ENCODE measurements at places on chromosomes 3 and 15.

DNA sequence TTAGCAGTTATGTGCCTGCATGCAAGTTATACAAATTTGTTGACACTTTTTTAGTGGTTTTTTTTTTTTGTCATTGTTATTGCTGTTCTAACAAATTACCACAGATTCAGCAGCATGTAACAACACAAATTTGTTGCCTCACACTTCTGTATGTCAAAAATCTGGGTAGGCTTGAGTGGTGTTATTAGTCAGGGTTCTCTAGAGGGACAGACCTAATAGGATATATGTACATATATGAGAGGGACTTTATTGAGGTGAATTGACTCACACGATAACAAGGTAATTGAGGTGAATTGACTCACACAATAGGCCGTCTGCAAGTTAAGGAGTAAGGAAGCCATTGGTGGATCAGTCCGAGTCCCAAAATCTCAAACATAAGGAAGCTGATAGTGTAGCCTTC, 15.0 kb upstream of the PLSCR1 start:
- DNase-seq, result no peak

- no peak for DNase-seq
Observed at GRCh38 chr3:156525808-156526207, 29.1 kb downstream of the SSR3 start.

- DNase-seq, result no peak
Observed at GRCh38 chr15:50140983-50141382, 21.9 kb upstream of the ATP8B4 start.

DNA sequence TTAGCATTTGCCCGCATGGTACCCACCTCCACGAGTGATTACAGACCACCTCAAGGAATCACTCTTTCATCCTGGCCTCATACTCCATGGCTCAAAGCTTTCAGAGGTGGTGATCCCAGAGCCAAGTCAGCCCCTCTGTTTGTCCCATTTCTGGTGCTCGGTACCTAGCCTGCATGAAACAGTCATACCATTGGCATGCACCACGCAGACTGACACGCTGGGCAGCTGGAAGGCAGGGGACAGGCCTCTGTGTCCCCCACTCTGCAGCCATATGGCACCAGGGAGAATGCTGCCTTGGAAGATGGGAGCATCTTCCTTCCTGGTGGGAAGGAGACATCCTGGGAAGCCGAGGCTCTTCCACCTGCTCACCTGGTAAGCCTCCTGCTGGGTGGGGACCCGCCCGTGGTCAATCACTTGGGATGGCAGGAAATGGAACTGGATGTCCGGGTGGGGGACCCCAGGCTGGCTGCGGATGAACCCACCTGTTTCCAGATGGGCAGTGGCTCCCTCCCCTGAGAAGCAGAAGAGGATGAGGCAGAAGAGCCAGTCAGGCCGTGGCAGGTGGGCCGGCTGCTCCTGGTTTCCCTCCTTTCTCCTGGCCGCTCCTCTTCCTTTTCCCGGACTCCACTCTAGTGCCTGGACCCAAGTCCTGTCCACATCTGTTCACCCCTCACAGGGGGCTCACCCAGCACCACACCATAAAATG, 26.9 kb downstream of the CHDH start:
- DNase-seq, result no peak

- DNase-seq, result no peak
Observed at GRCh38 chr3:143511174-143511879, 336.9 kb downstream of the SLC9A9 start.

GRCh38 chr3:15955968-15956367, 158.2 kb upstream of the ANKRD28 start:
- DNase-seq, result no peak

DNA sequence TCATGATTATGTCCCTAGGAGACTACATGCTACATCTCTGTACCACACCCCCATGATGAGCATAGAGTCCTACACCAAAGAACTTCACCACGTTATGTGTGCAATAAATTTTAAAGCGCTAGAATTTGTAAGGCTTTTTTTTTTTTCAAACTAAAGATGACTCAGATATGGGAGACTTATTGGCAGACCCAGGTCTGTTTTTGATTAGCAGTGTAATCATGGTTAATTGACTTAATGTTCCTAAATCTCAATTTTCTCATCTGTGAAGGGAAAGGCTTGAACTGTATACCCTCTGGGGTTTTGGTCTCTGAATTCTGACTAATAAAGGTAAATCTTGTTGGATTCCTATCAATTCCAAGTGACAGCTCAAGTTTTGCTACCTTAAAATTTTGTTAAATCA, 26.4 kb downstream of the ABI3BP start:
- no peak for DNase-seq

GRCh38 chr3:149751551-149751950, 738 bp downstream of the COMMD2 start:
- DNase-seq, result no peak

DNA sequence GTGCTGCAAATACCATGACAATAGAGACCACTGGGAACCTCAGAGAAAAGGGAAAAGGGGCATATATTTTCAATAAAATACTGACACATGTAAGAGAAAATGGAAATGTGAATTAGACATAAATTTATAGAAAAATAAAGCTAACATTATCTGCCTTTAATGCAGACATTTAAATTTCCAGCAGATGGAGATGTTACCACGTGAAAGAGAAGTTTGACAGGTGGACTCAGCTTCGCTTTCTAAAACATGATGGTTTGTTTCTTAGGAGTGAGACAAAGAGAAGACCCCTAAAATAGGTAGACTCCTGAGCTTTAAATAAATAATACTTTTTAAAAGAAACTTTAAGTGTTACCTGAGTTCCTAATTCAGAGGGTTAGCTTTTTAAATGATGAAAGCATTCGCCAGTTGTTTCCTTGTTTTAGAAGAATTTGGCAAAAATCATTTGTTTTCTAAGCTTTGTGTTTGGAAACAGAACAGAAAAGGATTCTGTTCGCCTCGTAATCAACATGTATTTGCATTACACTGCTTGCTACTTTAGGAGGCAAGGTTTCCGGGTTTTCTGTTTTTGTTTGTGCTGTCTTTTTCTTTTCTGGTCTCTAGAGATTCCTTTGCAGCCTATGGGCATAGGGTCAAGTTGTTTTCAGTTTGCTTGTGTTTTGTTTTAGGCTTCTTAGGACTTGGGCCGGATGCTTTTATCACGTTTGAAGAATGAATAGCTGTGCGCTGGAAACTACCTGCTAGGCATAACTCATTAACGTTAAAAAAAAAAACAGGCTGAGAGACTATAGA, 271.4 kb downstream of the THSD4 start:
- DNase-seq, result no peak

GRCh38 chr3:13108861-13109260, 35.6 kb upstream of the IQSEC1 start:
- no peak for DNase-seq

DNA sequence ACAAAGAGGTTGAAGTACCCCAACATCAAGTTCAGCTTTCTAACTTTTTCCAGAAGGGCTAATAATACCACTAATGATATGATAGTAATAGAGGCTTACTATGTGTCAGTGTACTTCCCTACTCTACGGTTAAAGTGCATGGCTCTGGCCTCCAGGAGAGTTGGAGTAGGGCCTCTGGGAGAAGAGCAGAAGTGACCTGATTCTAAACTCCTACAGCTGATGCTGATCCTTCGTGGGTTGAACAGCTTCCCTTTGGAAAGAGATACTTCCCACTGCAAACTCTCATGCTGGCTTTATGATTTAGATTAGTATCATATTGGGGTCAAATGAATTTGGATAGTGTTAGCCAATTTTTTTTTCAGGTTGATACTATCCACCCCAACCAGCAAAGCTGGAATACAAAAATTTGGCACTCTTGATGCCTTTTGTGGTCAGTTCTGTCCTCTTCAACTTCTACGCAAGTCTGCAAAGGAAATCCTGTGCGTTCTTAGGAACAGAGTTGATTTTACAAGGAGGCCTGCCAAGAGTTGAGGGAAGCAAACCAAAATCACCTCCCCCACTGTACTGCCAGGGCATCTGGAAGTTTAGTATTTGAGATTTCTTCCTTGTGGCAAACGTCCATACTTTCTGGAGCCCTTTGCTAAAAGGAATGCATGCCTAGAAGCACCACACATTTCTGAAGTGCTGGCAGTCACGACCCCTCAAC, 17.8 kb downstream of the TMEM212 start:
- DNase-seq, result no peak

DNA sequence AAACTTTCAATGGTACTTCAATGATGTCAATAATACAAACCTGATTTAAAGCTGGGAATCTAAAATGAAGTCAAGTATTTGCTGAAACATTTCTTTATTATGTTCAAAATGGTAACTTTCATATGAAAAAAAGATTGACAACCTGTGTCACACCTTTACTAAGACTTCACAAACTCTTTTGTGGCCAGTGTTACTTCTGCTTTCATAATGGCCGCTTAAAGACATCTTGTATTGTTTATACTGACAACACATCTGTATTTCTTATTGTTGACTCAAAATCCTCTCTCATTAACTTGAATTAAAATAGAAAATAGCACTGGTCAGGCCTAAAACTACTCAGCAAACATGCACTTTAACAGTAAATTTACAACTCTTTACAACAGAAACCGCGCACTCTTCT, 312.3 kb upstream of the CNTN6 start:
- no peak for DNase-seq

DNA sequence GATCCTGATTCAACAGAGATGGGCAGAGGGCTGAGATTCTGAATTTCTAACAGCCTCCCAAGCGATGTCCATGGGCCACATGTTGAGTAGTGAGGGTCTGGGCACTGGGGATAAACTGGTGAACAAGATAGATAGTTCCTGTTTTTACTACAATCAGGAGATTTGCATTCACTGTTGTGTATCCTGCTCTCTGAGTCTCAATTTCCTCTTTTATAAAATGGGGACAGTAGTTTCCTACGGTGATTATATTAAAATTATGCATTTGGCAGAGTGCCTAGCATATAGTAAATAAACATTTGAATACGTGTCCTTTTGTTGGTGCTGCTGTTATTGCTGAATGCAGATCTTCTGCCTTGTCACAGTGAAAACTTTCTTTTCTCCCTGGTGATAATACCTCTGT, 102.5 kb downstream of the MYH15 start:
- DNase-seq, result no peak

DNA sequence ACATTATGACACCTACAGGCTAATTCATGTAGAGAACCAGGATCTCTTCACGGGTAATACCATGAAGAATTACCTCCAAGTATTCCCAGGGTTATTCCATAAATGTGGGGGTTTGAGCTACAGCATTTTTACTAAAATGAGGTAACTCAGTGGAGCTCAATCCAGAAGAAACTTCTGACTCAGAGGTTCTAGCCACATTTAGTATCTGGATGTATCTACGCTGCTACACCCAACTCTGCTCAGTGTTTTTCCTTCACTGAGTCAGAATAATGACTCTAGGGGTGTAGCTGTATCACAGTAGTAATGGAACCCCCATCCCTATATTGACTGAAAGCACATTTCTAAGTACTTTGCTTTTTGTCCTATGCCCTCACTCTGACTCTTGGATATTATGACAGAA, 52.4 kb downstream of the COPS2 start:
- no peak for DNase-seq

DNA sequence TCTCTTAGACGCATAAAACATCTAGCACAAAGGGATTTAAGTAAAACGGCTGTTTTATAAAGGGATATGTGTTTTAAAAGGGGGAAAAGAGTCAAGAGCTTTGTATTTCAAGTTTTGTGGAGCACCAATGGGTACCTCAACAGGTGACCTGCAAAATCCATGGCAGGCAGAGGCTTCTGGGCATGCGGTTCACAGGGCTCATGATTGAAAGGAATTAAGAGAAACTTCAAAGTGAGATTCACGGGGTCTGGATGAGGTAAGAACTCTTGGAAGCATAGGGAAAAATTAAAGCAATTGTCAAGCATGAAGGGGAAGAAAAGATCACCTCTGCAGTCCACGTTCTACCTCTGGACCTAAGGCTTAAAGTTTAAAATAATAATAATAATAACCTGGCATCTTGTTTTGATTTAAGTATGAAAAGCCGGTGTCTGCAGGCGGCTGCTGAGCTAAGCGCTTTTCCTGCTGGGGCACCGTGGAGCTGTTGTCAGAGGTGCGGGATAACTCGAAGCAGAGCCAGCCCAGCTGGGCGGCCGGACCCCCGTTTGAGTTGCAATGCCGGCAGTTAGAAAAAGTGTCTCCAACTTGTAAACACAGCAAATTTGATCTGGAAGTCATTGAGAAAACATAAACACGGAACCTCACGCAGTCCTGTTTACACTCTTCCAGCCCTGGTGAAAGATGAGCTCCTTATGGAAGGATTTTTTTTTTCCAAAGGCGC, 40.5 kb downstream of the HES1 start:
- no peak for DNase-seq

GRCh38 chr3:39346785-39347585, 17.5 kb downstream of the CCR8 start:
- no peak for DNase-seq

- no peak for DNase-seq
Observed at GRCh38 chr3:42755681-42756578, 17.1 kb downstream of the CCDC13 start.

- no peak for DNase-seq
Observed at GRCh38 chr3:29293421-29293820, 12.6 kb downstream of the RBMS3 start.
